ENCODE measurements at places on chromosomes 1 and 21. TPM values are rescaled to one million over a fixed set of nuclear protein-coding genes. Genes with fewer than 3 reads are reported as not detected.
A peak's percentile ranks its signal among the peaks of the same experiment; 100 is the strongest.

DNA sequence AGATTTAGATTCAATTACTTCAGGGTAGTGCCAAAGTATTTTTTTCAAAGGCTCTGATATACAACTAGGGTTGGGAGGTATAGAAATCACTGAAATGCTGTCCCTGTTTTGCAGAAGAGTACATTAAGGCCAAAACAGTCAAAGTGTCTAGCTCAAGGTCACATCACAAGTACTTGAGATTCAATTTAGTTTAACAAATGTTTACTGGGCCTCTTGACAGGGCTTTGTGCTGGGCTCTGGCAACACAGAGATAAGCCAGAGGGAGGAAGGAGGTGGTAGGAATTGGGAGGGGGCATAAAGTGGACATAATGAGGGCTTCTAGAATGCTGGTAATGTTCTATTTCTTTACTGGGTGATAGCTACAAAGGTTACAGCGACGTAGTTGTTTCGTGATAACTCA, 2.3 kb upstream of the SLC9A1 start:
- DNase-seq = no peak

DNA sequence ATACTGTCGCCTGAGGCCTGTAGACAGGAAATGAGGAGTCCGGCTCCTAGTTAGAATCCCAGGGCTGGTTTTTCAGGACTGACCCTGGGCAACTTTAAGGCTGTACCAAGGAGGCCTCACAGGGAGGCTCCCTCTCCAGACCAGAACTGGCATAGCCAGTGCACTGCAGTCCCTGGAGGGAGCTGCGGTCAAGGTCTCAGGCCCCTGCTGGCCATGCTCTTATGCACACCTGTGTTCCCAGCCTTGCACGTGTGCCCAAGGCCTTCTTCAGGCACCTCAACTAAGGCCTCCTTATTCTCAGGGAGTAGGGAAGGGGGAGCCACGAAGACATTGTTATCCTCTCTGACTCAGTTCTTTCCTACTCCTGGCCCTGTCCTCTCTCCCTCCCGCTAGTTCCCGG, 22.0 kb upstream of the IFNAR1 start:
- no peak for DNase-seq

DNA sequence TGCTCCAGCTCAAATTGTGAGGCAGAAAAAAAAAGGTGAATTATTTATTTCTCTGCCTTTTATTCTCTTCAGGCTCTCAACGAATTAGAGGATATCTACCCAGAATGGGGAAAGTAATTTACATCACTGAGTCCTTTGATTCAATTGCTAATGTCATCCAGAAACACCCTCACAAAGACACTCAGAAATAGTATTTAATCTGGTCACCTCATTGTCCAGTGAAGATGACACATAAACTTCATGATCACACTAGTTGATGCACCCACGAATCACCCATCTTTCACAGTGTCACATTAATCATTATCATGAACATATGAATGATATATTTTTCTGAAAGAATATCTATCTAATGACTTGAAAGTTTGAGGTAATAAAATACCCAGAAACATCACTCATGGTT, 868.5 kb downstream of the BRINP3 start:
- no peak for DNase-seq

- no peak for DNase-seq
These were observed 118.0 kb downstream of the IER5 start for GRCh38 chr1:181206513-181206912.

GRCh38 chr1:61436491-61437120, 288.3 kb downstream of the TM2D1 start:
- DNase-seq = peak; percentile 19

GRCh38 chr1:118145721-118146120, 39.3 kb downstream of the SPAG17 start:
- no peak for DNase-seq

- no peak for DNase-seq
These were observed 654.6 kb downstream of the ADGRL2 start for GRCh38 chr1:82455342-82455741.

The TRIM17 gene
- not detected for total RNA-seq

The TRPM2 gene
- total RNA-seq = 0.22 TPM

The VSIG8 gene
- not detected for total RNA-seq

The KPRP gene
- not detected for total RNA-seq

The FAM131C gene
- total RNA-seq = not detected

Data from lung microvascular endothelial cell (primary cell).